ENCODE measurements at places on chromosomes 4 and X. TPM values are rescaled to one million over a fixed set of nuclear protein-coding genes. Genes with fewer than 3 reads are reported as not detected.
A peak's percentile ranks its signal among the peaks of the same experiment; 100 is the strongest.

GRCh38 chrX:154513716-154514115, 2.3 kb downstream of the FAM3A start:
- no peak for DNase-seq

- no peak for DNase-seq
These were observed 26.4 kb downstream of the TIGD2 start for GRCh38 chr4:89137695-89138094.

- DNase-seq: no peak
These were observed 351.0 kb upstream of the SPANXN1 start for GRCh38 chrX:144896323-144896722.

DNA sequence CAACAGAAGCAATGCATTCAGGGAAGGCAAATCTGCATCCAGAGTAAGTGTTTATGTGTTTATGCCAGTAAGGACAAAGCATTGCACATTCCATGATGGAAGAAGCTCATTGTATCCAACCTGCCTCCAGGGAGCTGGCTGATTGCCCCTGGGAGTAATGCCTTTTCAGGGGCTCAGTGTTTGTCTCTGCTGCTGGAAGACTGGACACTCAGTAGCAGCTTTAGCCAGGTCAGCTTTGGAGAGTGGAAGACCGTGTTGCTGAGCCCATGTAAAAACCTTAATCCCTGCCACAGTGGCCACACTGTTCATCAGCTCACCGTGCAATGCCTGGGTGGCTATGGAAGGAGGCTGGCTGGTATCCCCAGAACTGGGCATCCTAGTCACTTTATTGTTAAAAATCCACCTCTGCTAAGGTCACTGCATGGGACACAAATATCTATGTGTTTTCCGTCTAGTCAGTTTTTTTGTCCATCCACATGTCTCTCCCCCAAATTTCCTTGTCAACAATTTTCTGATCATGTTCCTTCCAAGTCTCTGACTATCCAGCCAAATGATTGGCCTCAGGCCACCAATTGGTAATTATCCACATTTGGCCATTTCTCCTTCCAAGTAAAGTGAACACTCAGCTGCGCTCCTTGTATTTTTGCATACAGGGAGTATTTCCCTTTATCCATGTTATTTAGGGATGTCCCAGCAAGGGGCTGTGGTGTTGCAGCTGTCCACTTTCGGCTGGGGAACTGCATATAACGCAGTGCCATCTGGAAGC, 2044.5 kb upstream of the AGA start:
- no peak for DNase-seq

GRCh38 chr4:37232315-37232714, 12.2 kb upstream of the NWD2 start:
- no peak for DNase-seq

DNA sequence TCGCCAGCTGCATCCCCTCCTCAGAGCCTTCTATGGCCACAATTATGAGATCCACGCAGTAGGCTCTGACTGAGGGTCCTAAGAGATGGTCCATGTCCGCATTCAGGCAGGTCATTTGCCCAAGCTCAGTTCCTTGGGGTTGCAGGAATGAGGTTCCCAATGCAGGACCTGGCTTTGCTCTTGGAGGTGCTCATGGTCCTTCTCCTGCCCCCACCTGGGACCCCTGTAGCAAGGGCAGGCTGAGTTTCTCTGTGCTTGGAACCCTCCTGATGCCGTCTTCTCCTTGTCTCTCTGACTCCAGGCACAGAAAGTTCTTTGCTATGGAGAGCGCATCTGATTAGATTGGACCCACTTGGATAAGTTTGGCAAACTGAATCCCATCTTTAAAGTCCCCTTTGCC, 16.5 kb upstream of the SHOX start:
- no peak for DNase-seq

GRCh38 chrX:138082896-138083295, 517.0 kb downstream of the ZIC3 start:
- no peak for DNase-seq

GRCh38 chrX:42290608-42291007, 367.3 kb upstream of the CASK start:
- no peak for DNase-seq

GRCh38 chrX:48002319-48002718, 1.5 kb downstream of the ZNF182 start:
- no peak for DNase-seq

DNA sequence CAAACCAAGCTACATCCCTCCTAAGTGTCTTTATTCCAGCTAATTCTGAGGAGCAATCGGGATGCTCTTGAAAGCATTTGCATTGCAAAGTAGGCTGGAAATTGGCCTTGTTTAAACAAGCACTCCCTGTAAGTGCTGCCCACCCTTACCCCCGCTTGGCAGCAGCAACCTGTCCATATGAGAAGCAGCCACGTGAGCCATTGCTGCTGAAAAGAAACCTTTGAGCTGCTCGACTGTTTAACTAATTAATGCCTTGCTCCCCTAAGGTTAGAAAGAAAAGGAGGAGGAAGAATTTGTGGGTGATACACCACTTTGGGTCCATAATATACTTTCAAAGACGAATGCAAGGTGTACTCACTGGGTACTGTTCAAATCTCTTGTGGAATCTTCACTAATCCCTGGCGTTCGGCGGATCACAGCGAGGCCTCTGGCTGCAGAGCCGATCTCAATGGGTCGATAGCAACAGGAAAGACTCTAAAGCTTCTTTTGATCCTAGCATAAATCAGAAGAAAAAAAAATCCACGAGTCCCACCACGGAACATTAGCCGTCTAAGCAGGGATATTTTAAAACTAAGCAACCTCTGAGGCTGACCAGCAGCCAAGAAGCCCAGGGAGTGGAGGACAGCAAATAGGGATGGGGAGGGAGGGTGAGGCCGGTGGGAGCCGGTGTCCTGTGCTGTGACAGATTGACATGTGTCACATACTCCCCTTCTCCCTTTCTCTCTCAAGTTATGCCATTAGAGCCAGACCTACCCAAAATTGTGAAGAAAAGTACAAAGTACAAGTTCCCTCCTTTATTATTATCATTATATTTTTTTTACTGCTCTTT, 37.2 kb upstream of the MGST2 start:
- DNase-seq: peak; percentile 29

- no peak for DNase-seq
These were observed 30.5 kb downstream of the RHOH start for GRCh38 chr4:40227284-40227683.

GRCh38 chr4:20106921-20107320, 144.8 kb upstream of the SLIT2 start:
- DNase-seq: no peak

DNA sequence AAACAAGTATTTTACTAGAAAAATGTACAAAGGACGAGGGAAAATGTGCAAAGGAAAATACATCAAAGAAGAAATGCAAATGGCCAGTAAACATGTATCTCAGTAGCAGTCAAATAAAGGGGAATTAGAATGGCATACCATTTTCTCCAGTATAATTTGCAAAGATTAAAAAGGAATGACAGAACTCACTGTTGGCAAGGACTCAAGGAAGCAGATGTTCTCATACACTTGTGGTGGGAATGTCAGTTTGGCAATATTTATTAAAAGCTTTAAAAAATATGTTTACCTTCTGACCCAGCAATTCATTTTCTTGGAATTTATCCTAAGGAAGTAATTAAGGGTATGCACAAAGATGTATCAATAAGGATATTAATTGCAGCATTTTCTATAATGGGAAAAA, 7.6 kb downstream of the CLCN5 start:
- DNase-seq: no peak

- DNase-seq: no peak
These were observed 418.5 kb upstream of the CPEB2 start for GRCh38 chr4:14583752-14584151.

GRCh38 chr4:100164808-100165760, 25.2 kb downstream of the DDIT4L start:
- no peak for DNase-seq

GRCh38 chr4:183362916-183363542, 40.8 kb upstream of the CLDN24 start:
- DNase-seq: no peak

DNA sequence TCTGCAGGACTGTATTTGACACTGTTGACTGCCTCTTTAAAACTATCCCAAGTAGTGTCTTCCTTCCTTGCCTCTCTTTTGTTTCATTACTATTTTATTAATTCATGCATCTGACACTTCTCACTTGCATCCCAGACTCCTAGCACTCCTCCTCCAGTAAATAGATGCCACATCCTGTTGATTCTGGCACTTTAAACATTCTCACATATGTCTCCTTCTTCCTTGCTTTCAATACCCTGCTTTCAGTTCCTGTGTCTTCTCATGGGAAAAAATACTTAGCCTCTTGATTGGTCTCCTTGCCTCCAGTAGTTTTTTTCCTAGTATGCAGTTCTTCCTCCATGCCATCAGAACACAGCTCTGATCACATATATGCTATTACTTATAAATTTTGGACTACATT, 5.1 kb downstream of the RNF128 start:
- DNase-seq: no peak

- no peak for DNase-seq
These were observed 880.1 kb upstream of the INTU start for GRCh38 chr4:126752702-126753101.

- DNase-seq: no peak
These were observed 56.6 kb upstream of the C4orf54 start for GRCh38 chr4:99714179-99714578.

GRCh38 chrX:270848-271367, 10.3 kb upstream of the PLCXD1 start:
- no peak for DNase-seq

DNA sequence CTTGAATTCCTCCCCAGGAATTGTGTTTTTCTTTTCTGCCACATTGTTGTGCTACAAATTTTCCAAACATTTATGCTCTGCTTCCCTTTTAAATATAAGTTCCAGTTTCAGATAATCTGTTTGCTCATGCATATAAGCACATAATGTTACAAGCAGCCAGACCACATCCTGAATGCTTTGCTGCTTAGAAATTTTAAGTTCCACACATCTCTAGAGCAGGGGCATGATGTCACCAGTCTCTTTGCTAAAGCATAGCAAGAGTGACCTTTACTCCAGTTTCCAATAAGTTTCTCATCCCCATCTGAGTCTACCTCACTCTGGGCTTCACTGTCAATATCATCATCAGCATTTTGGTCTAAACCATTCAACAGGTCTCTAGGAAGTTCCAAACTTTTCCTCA, 932.5 kb downstream of the SH3BGRL start:
- no peak for DNase-seq

GRCh38 chr4:84710548-84710947, 127.6 kb downstream of the CDS1 start:
- no peak for DNase-seq

DNA sequence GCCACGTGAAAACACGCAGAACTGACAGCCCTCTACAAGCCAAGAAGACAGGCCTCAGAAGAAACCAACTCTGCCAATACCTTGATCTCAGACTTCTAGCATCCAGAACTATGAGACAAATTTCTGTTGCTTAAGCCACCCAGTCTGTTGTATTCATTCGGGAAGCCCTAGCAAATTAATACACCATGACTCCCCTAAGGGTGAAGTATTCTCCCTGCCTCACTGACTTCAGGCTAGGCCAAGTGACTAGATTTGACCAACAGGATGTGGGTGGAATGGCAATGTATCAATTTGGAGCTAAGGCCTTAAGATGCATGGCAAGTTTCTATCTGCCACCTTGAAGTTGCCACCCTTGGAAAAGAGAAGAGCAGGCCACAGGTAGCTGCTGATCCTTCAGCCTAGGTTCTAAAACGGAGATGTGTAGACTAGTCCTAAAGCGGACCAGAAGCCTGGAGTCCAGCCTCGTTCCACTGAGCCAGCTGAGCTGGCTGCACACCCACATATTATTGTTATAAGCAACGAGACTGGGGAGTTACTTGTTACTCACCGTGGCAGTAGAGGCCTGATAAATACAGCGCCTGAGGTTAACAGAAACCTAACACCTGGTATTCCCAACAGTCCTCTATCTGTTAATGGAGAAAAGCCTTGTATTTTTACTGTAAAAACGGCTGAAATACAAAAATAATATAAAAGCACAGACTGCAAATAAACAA, 16.4 kb downstream of the SCARB2 start:
- no peak for DNase-seq

DNA sequence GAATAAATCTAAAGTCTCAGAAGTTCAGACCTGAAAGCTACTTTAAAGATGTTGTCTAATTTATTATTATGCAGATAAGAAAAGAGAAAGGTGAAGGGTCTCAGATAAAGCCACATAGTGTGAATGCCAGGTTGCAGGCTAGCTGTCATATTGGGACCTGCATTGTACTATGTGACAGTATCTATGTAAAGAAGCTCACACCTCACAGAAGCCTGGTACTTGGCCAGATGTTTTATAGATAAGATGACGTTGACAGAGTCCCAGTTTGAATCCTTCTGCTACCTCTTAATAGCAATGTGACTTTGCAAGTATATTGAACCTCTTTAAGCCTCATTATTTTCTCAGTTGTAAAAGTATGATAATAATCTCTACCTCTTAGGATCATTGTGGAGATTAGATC, 227.0 kb downstream of the SPRY1 start:
- no peak for DNase-seq

GRCh38 chr4:41297832-41298231, 41.1 kb downstream of the UCHL1 start:
- DNase-seq: no peak

DNA sequence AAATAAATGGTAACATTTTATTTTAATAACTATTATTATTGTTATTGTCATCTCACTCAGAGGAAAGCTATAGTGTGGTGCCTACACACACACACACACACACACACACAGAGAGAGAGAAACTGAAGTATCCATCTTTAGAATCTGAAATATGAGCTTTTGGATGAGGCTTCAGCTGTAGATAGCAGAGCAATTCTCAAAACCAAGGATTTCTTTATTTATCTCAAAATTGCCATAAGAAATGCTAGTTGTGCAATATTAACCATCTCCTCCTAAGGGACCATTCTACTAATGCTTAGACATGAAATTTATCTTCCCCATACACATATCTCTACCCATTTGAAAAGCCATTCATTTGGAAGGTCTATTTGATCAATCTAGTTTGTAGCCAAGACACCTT, 50.1 kb upstream of the SGMS2 start:
- DNase-seq: no peak

- DNase-seq: no peak
These were observed 231.4 kb upstream of the GPC4 start for GRCh38 chrX:133646719-133647116.

GRCh38 chrX:111695297-111695880, 14.4 kb downstream of the ALG13 start:
- DNase-seq: no peak

DNA sequence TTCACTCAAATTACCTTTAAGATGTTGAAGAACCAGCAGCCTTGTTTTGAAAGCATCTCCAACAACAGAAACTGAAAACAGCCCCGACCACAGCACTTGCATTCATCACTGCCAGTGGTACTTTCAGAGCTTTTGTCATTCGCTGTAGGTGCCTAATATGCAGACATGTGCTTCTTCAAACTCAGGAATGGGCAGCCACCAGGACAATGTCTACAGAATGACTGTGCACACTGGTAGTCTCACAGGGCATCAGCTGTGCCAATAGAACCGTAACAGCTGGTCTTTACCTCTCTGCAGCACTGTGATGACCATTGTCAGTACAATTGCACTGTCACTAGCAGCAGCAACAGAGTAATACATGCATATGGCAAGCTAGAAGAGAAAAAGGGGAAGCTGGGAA, 1149.7 kb downstream of the STPG2 start:
- DNase-seq: no peak

- DNase-seq: no peak
These were observed 66.6 kb downstream of the ENOX2 start for GRCh38 chrX:130836447-130836846.

SPARCL1 gene
- polyA plus RNA-seq: 13.8 TPM

YY2 gene
- polyA plus RNA-seq: 2.2 TPM

RAI2 gene
- polyA plus RNA-seq: 9.8 TPM

FOXR2 gene
- not detected for polyA plus RNA-seq

NDUFA1 gene
- polyA plus RNA-seq: 127 TPM

SH3RF1 gene
- polyA plus RNA-seq: 29.5 TPM

PDE5A gene
- 36.6 TPM for polyA plus RNA-seq

KLKB1 gene
- polyA plus RNA-seq: 1.1 TPM

IL15 gene
- 1.5 TPM for polyA plus RNA-seq

TCEAL2 gene
- polyA plus RNA-seq: 24.2 TPM
